ENCODE measurements at places on chromosomes 12 and 14.
A peak's percentile ranks its signal among the peaks of the same experiment; 100 is the strongest.

- peak; percentile 69 for DNase-seq
Measured at GRCh38 chr12:120468821-120469449, 613 bp downstream of the SRSF9 start.

- no peak for DNase-seq
Measured at GRCh38 chr12:93737457-93738198, 60.5 kb downstream of the CRADD start.

- peak; percentile 44 for DNase-seq
Measured at GRCh38 chr14:24334431-24335291, at the start of gene ADCY4. Gene ADCY4, minus strand, starts transcription at chr14:24335071. Its CDS starts 419 bp downstream, at chr14:24334652.

- no peak for DNase-seq
Measured at GRCh38 chr14:72155379-72155993, 223.3 kb downstream of the RGS6 start.

- DNase-seq = peak; percentile 60
Measured at GRCh38 chr14:93880021-93880820, 46.9 kb upstream of the FAM181A start.

GRCh38 chr12:2173971-2174370, 121.2 kb downstream of the CACNA1C start:
- no peak for DNase-seq

DNA sequence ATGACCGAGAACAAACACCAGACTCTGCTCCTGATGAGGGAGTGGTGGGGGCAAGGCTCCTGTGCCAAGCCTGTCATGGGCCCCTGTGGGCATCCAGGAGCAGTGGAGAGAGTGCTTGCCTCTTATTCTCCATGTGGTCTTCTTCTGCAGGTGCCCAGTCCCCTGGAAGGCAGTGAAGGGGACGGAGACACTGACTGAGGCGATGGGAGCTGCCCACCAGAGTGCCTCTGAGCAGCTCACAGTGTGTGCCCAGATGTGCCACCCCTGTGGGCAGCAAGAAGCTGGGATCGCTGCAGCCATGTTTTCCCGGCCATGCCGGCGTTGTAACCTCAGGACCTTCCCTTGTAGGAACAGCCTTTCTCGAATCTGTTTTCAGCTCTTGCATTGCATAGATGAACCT, 6.4 kb upstream of the EP400 start:
- no peak for DNase-seq

DNA sequence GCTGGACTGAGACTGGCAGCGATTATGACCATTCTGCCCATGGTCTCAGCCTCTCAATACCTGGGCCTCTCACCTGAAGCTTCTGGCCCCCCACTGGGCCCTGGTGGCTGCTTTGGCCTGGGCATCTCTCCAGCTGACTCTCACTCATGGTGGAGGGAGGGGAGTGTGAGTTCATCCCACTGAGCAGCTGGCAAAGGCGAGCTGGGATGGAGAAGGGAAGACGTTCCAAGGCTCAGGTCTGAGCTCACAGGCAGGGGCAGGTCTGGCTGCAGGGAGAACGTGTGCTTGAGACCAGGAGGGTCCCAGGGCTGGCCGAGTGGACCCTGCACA, 103.5 kb downstream of the TMEM121 start:
- DNase-seq = no peak

- DNase-seq = no peak
Measured at GRCh38 chr12:132881818-132882217, 5.6 kb downstream of the CHFR start.

DNA sequence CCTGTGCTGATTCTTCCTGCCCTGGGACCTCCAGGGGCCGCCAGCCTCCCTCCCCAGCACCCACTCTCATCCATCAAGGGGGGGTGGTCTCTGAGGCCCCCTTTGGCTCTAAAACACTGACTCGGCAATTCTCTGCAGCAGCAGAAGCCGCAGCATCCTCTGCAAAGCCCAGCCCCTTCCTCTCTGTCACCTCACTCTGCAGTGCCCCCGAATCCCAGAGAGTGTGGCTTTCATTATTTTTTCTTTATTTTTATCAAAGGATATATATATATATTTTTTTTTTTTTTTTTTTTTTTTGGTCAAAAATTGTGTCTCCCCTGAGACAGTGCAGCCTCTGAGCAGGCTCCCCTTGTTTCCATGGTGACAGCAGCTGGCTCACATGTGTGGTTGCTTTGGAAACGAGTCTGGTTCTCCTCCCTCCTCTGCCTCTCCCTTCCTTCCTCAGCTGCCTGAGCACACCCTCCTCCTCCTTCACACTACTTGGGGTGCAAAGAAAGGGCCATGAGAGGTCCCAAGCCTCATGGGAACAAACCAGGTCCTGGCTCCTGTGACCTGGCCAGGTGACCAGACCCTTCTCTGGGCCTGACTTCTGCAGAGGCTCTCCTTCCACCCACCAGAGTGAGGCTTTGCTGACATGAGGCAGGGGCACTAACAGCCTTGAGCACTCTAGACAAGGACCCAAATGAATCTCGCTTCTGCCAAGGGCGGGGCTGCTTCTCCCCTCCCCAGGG, 100.5 kb downstream of the LRRC74A start:
- peak; percentile 87 for DNase-seq

- no peak for DNase-seq
Measured at GRCh38 chr14:71287567-71287966, 380.3 kb downstream of the PCNX1 start.

- DNase-seq = no peak
Measured at GRCh38 chr14:105464501-105464900, 10.1 kb upstream of the CRIP2 start.

GRCh38 chr12:49796155-49796554, 32.1 kb downstream of the NCKAP5L start:
- DNase-seq = no peak

- no peak for DNase-seq
Measured at GRCh38 chr12:113683574-113683973, 211.9 kb upstream of the LHX5 start.

GRCh38 chr12:13307143-13307816, 110.8 kb downstream of the EMP1 start:
- no peak for DNase-seq

DNA sequence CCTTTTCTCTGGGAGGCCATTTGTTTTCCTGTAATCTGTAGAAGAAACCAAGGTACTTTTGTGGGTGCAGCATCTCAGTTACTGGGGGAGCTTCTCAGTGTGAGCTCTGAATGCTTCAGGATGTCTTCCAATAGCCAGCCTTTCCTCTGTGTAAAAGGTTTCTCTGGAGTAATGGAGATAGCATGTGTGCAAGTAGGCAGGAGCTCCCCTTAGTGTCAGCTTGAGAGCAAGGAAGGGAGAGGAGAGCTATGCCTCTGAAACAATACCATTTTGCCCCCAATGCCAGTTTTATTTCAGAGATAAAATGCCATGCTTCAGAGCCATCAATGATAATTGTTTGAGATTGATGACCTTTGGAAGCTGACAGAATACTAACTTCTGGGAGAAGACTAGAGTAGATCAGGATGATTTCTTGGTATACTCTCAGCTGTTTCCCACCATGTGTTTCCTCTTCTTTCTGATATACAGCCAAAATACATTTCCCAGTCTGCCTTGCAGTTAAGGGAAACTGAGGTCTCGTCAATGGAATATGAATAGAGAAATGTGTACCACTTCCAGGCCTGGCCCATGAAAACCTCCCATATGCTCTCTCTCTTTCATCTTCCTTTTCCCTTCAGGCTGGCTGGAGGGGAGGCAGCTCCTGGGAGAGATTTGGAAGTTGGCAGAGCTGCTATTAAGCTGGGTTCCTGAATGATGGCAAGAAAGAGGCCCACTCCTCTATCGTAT, 125.7 kb downstream of the CRADD start:
- DNase-seq = no peak

DNA sequence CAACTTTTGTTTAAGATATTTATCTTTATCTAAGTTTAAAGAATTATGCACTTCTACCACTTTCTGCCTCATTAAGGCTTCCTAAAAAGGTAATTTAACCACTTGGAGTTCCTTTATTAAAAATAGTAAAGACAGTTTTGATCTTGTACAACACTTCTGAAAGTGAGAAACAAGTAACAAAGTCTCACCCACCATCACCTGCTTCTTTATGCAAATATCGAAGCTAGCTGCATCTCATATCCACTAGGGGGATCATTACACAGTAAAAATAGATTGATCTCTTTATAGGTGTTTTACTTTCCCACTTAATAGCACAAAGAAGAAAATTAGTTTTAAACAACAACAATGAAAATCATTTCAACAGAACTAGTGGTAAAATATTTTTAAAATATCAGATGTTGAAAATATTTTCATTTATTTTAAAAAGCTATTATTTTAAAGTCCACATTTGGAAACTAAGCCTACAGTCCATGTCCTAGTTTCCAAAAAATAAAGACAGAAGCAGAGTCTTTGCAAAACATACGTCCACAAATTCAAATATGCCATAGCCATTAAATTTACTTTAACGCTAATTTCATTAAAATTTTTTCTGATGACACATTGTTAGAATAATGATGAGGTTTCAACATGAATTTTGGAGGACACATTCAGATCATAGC, 160.0 kb upstream of the SOX5 start:
- DNase-seq = no peak

Measured in lung (tissue), 17 donors.